ENCODE measurements at places on chromosomes 6 and 20.

GRCh38 chr6:20098267-20098876 lies 113.9 kb downstream of the MBOAT1 start:
- DNase-seq = no peak

DNA sequence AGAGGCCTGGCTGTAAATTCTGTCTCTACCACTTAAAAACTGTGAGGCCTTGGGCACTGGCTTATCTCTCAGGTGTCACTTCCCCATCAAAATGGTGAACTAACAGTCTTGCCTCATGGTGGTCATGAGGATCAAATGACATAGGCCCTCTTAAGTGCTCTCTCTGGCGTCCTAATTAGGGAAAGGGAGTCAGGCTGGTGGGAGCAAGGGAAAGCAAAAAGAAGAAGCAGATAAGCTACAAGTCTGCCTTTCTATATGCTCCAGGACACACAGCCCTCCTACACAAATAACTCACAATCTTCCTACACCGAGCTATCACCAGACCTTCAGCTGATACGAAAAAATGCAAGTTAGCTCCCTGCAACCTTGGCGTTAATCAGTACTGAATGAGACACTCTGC lies 19.5 kb upstream of the SLC22A16 start:
- no peak for DNase-seq

DNA sequence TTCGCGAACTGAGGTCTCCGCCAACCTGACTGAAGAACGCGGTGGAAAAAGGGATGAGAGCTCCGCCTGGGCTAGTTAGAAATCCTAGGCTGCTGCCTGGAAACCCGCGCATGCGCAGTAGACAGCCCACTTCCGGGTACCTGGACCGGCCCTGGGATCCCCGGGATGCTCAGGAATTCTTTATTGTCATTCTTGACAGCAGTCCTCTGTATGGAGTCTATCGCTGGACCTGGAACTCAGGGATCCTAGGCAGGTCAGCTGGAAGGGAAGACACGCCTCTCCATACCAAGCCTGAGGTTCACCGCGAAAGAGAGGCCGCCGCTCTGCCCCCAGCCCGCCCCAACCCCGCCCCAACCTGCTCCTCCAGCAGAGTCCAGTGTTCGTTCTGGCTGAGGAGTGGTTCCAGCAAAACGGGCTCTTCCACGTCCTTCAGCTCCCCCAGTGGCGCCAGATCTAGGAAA lies 1379.2 kb upstream of the DEFB115 start:
- peak; percentile 98 for DNase-seq

- DNase-seq = no peak
Measured at GRCh38 chr6:43748765-43749164, 21.2 kb upstream of the VEGFA start.

GRCh38 chr6:26195924-26196845 lies 109.0 kb downstream of the HFE start:
- DNase-seq = no peak

DNA sequence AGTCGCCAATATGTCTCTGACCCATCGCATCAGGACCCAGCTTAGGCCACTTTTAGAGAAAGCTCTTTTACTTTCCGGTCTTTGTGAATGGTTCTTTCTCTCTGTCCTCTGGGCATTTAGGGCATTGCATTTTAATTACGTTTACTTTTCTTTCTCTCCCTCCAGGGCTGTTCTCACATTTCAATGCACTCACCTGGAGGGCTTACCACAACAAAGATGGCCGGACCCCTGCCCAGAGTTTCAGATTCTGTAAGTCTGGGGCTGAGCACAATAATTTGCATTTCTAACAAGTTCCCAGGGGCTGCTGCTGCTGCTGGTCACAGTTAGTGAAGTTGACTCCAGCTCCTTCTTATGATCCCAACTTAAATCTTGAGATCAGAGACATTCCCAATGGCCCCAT lies 3.0 kb downstream of the ANKRD66 start:
- DNase-seq = no peak

DNA sequence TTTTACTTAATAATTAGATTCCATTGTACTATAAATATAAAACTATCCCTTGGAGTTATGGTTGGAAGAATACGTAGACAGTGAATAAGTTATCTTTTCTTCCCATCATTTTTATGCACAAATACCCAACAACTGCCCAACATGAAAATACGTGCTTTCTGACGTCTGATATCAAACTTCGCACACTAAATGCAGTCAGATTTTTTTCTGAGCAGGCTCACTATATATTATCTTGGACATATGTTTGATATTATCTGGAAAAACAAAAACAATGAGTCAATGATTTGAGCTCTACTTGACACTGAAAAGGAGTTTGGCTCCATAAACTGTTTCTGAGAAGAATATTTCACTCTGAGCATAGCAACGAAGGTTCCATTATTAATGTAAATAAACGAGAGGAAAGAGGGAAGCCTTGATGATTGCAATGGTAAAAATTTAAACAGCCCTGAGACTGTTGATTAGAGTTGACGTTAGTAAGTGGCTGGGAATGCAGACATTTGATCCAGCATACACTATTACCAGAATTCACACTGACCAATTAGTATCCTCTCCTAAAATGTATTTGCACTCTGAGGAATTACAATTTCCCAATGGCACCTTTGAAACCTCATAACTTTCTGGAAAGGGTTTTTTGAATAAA lies 1090.0 kb downstream of the EPHA7 start:
- no peak for DNase-seq

DNA sequence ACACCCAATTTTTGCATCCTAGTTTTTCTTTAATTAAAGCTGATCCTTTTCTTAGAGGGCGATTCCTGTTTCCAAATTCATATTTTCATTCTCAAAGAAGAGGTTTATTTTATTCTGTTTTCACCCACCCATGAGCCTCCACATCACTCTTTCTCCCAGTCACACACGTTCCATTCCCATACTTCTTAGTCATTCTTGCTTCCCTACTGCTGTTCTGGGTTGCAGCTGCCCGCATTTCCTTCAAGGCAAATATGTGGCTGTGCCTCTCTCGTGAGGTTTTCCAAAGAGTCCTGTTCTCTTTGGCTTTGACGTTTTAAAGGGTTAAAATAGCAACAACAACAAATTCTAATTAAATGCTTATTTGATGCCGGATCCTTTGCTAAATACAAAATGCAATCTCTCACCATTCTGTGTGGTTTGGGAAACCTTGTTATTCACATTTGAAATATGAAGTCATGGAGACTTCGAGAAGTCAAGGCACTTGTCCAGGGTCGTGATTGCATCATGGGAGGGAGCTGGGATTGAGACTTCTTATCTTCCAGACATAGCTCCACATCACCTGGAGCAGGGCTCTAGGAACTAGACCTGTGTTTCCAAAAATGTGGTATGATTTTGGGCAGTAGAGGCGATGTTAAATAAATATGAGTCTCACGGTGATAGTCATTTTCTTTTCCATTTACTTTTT lies 126.6 kb downstream of the DOK5 start:
- no peak for DNase-seq

DNA sequence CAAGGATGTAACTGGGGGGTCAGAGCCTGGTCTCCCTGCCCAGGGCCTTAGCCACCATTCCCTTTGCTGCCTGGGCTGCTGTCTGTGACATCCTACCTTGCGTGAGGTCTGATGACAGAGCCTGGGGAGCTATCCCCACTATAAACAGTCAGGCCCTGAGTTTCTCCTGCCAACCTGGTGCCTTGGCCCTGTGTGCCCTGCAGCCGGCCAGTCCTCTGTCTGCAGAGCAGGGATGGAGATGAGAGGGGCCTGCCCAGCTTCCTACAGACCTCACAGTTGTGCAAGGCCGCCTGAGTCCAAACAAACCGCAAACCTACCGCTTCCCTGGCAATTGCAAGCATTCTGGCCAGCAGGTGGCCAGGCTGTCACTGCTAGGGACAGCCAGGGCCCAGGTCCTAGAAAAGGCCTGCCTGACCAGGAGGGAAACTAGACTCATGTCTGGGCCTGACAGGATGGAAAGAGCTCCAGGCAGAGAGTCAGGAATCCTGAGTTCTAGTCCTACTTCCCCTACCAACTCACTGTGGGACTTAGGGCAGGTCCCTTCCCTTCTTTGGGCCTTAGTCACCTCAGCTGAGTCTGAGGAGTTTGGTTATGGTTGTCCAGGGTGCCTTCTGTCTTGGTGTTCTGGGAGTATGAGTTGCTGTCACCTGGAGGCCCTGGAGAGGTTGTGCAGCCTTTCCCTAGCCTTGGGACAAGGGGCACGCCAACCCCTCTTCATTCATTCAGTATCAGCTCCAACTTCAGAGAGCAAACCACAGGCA lies 86.2 kb downstream of the VEGFA start:
- no peak for DNase-seq

Measured in vagina (tissue), 2 donors.